ENCODE measurements at places on chromosomes 7 and 10.

- no peak for DNase-seq
Observed at GRCh38 chr7:40371806-40372440, 237.1 kb downstream of the SUGCT start.

DNA sequence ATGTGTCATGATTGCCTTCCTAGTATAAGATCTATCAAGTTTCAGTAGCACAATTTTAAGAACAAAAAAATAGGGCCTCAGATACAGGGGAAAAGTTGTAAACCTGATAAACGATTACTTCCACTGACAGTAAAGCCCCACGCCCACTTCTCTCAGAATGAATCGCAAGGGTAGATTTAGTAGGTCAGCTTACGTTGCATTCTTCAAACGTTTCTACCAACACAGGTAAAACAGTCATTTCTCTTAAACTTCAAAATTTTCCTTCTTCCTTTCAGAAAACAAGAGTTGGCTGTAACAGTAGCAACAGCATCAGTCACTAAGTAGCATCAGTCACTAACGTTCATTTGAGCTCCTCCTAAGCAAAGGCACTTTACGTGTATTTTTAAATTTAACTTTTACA lies 221.5 kb downstream of the ADAM12 start:
- peak; percentile 8 for DNase-seq

- DNase-seq, result no peak
Observed at GRCh38 chr7:135716677-135717238, 11.2 kb downstream of the SLC13A4 start.

DNA sequence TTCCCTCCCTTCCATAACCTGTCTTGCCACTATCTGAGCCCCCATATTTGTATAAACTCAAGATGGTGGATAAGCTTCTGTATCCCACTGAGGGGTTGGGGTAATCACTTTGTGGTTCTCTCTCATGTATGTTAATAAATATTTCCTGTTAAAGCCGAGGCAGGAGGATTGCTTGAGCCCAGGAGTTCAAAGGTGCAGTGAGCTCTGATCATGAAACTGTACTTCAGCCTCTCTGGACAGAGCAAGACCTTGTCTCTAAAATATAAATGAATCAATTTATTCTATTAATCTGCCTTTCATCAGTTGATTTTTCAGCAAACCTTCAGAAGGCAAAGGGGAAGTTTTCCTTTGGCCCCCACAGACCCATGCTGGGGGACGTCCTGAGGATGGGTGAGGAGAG lies 1.8 kb upstream of the RARRES2 start:
- no peak for DNase-seq

GRCh38 chr7:91995391-91996105 lies 54.9 kb downstream of the AKAP9 start:
- no peak for DNase-seq

DNA sequence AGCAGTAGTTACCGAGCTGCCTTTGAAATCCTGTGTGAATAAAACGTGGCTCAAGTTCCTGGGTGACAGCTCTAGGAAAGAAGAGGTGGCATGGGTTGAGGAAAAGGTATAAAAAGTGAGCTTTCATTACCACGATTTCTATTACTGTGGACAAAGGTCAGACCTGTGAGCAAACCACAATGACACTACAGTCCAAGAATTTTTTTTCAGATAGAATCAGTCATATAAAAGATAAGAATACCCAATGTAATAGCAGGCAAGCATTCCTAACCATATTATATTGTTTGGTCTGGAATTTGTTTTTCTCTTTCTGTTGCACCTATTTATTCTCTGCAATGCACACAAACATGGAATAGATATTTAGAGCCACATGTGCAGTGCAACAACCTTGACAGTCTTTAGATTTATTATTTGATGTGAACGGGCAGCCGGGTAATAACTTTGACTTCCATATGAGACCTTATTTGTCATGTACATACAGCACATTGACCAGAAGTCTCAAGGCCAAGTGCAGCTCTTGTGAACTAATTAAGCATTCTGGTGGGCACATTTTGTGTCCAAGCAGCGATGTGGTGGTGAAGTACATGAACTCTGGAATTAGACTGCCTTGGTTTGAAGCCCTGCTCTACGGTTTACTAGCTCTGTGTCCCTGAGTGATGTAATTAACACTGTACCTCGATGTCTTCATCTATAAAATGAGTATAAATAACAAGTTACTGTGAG lies 156.8 kb downstream of the NRCAM start:
- DNase-seq, result no peak

GRCh38 chr7:83072576-83073517 lies 89.8 kb downstream of the PCLO start:
- no peak for DNase-seq
